ENCODE measurements at places on chromosomes 13 and 19.

GRCh38 chr19:46406976-46407375, 6.4 kb downstream of the CCDC8 start:
- DNase-seq = no peak

GRCh38 chr19:33306191-33306590, 3.9 kb upstream of the CEBPA start:
- DNase-seq = no peak

DNA sequence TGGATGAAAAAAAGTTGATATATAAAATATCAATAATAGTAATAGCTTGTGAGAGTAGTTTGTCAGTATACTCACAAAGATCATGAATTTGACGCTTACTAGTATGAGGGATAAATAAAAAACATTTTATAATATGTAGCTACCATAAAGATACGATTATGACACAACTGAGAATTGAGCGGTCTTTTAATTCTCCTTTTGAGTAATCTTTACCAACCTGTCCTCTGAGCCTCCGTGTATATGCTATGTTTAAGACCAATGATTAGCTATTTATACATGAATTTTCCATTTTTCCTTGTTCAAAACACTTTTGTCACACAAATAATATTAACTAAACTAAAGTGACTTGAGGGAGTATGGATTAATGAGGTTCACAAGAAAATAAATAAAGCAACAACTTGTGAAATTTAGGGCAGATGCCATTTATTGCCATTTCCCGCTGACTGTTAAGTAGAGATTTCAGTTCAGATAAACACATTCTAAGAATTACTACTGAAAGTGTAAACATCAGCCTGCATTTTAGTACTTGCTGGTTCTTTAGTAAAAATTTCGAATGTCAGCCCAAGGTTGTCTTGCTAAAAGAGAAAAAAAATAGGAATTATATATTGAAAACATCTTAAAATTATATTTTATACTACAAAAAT, 6.2 kb upstream of the IRS2 start:
- no peak for DNase-seq

- DNase-seq = no peak
Measured at GRCh38 chr13:113731192-113732175, 27.5 kb upstream of the TMEM255B start.

- DNase-seq = no peak
Measured at GRCh38 chr19:49214701-49215100, 57.1 kb downstream of the TRPM4 start.

GRCh38 chr13:80250213-80250810, 90.6 kb downstream of the SPRY2 start:
- DNase-seq = no peak

DNA sequence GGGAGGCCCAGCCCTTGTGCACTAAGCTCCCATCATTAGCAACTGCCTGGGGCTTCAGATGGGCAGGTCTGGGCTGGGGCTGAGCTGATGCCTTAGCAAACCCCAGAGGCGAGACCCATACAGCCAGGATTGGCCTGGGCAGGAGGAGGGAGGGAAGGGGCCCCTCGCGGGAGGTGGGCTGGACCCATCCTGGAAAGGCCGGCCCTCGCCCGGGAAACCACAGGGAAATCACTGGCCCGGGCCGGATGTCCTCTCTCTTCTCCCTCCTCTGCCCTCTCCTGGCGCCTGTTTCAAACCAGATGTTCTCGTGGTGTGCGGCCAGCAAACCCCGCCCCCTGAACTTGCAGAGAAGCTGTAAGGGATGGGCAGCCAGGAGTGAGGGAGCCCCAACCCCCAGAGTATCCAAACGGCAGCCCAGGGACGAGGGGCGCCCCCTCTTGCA, 43.1 kb downstream of the TMEM255B start:
- peak; percentile 64 for DNase-seq

- peak; percentile 40 for DNase-seq
Measured at GRCh38 chr13:109998684-109999533, 212.5 kb upstream of the IRS2 start.

DNA sequence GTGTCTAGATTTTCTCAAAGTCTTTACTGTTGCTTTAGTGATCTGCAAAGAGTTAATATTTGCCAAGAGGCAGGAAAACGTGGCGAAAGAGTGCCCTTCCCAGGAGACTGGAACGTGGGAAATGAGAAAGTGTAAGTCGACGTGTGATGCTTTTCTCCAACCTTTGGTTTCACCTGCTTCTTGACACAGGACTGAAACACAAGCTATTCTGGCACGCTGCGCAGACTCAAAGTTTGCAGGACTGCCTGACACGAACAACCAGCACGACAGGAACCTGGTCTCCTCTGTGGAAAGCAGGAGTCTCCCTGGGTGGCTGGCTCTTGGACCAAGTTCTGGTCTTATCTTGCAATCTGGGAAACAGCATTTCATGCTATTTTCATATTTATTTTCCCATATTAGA, 28.6 kb downstream of the RFXAP start:
- DNase-seq = no peak

- DNase-seq = no peak
Measured at GRCh38 chr13:59865398-59865797, 298.3 kb downstream of the DIAPH3 start.

DNA sequence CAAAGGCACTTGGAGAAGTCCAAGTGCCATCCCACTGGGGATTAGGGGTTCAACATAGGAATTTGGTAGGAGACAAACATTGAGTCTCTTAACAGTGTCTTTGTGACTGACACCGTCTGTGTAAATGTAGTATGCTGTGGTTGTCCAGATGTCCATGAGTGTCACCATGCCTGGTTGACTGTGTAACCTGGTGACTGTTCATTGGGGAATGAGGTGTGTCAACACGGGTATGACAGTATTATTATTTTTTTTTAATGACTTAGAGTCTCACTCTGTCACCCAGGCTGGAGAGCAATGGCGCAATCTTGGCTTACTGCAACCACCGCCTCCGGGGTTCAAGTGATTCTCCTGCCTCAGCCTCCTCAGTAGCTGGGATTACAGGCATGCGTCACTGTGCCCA, 16.2 kb downstream of the PKN1 start:
- DNase-seq = no peak

DNA sequence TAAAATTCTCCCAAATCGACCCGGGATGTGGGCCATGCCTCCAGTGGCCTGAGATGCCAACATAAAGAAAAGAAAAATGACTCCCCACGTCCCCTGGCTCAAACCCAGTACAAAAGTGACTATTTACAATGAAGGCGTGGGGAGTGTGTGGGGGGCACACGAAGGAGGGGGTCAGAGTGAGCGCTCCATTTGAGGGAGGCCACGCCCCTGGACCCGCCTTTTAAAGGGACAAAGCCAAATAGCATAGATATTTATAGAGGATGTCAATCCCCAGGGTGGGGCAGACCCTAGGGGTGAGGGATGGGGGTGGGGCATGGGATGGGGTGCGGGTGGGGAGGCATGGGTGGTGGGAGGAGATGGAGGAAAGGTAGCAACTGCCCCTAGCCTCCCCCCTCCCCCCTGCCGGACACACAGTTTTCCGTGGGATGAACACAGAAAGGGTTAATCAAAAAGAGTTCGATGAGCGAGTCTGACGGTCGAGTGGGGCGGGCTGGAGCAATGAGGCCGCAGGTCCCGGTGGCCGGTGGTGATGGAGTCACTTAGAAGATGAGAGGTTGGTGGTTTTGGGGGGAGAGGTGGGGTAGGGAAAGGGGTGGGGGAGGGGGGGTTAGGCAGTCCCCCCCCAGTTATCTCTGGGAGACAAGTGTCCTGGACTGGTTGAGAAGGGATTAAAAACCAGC, 20.1 kb upstream of the NANOS2 start:
- DNase-seq = no peak

DNA sequence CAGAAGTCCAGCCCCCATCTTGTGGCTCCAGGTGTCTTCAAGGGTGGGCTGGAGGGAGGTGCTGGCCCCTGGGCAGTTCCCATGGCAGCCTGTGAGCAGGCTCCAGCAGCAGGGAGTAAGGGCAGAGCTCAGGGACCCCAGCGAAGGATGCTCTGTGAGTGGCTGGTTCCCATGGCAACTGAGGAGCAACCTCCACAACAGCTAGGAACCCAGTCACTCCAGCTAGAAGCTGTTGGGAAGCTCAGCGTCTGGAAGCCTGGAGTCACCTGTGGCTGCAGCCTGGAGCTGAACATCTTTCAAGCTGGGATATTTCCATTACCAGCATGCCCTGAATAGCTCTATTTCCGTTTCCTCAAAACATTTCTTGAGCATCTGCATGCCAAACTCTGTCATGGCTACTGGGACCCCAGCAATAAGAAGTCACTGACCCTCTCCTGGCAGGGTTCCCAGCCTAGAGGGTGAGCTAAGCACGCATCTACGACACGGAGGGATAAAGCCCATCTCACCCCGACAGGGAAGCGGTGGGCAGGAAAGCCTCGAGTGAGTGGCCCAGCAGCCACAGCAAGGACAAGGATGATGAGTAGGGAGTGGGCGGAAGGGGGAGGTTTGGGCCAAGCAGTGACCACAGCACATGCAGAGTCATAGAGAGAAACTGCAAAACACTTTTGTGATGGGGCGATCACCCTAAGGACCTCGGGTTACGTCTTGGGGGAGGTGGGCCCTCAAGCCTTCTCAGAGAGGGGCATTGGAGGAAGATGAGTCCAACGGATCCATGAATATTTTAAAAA, 52.6 kb downstream of the ALOX5AP start:
- no peak for DNase-seq

All from NB4 (cell line).